Mesenteric fat pad (tissue), 1 donor: ENCODE measurements at places on chromosomes 1 and 21.

- no peak for DNase-seq
These were observed 79.6 kb downstream of the HS2ST1 start for GRCh38 chr1:86994061-86994460.

- DNase-seq = no peak
These were observed 97.7 kb downstream of the TMEM53 start for GRCh38 chr1:44576456-44577150.

GRCh38 chr21:31659286-31659535 is 282 bp upstream of the SOD1 start:
- no peak for DNase-seq

GRCh38 chr1:19010995-19011844 is 54.7 kb upstream of the IFFO2 start:
- no peak for DNase-seq

DNA sequence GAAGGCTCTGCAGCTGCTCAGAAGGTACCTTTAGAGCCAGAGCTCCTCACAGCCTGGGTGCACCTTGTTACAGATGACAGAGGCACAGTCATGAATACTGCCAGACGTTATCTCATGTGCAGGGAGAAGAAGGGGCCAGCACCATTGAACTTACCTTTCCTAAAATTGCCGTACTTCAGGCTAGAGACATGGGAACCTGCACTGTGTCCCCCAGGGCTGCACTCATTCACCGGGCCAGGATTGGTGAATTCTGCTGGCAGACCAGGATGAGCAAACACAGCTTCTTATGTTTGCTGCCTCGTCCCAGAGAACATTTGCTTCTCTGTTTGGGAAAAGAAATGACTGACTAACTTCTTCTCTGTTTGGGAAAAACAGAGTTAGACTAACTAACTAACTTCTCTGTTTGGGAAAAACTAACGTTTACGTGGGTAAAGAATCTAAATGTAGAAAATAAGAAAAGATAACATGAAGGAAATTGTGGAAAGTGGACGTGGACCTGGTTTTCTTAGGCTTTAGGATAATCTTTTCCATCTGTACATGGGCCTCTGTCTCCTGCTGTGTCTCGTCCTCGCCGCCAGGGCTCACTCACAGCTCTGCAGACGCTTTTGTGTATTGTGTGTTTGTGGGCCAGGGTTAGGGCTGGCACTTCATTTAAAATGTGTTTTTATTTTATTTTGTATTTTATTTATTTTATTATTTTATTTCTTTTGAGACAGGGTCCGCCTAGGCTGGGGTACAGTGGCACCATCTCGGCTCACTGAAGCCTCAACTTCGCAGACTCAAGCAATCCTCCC is 9.9 kb downstream of the OBSCN start:
- DNase-seq = no peak

- DNase-seq = no peak
These were observed 140.7 kb downstream of the NOS1AP start for GRCh38 chr1:162210196-162210595.

GRCh38 chr1:158124999-158125398 is 55.7 kb upstream of the CD1D start:
- no peak for DNase-seq

DNA sequence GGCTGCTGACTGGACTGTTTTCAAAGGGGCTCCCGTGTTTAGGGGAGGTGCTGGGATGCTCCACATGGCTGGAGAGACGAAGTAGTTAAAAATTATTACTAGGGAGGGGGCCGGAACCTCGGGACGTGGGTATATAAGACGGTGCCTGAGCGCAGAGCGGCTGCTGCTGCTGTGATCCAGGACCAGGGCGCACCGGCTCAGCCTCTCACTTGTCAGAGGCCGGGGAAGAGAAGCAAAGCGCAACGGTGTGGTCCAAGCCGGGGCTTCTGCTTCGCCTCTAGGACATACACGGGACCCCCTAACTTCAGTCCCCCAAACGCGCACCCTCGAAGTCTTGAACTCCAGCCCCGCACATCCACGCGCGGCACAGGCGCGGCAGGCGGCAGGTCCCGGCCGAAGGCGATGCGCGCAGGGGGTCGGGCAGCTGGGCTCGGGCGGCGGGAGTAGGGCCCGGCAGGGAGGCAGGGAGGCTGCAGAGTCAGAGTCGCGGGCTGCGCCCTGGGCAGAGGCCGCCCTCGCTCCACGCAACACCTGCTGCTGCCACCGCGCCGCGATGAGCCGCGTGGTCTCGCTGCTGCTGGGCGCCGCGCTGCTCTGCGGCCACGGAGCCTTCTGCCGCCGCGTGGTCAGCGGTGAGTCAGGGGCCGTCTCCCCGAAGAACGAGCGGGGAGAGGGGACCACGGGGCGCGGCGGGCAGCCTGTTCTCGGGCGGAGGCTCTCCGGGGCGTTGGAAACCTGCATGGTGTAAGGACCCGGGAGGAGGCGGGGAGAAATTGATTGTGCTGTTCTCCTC is at the start of gene CHODL:
CHODL (plus strand) TSS at position 163 of the 793 bp plus-strand sequence; CDS start at position 554, 391 bp downstream.
- DNase-seq = no peak

GRCh38 chr1:39608921-39609320 is 30.5 kb downstream of the HEYL start:
- no peak for DNase-seq

DNA sequence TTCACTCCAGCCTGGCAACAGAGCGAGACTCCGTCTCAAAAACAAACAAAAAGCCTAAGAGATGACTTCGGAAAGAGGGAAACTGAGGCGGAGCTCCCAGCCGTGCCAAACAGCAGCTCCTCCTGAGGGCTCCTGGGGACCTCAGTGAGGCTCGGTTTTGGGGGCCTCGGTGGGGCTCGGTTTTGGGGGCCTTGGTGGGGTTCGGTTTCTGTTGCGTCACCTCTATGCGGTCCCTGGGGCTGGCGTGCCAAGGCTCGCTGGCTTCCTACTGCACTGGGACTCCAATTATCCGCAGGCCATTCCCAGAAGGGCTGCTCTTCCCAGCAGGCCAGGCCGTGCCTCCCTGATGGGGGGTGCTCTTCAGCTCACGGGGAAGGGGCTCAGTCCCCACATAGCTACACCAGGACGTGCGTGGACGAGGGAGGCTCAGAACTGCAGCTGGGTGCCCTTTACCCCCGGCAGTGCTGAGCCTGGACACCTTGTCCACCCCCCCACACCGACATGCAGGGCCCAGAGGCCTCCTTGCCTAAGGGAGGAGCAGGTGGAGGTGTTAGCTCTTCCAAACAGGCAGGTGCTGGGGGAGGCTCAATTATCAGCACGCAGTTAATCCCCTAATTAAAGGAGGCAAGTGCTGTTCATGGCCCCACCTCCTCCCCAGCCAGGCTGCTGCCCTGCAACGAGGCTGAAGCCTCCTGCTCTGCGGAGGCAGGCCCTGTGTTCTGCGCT is 5.1 kb upstream of the C1orf159 start:
- no peak for DNase-seq

- DNase-seq = no peak
These were observed 259.2 kb downstream of the MATN1 start for GRCh38 chr1:30464187-30464617.

DNA sequence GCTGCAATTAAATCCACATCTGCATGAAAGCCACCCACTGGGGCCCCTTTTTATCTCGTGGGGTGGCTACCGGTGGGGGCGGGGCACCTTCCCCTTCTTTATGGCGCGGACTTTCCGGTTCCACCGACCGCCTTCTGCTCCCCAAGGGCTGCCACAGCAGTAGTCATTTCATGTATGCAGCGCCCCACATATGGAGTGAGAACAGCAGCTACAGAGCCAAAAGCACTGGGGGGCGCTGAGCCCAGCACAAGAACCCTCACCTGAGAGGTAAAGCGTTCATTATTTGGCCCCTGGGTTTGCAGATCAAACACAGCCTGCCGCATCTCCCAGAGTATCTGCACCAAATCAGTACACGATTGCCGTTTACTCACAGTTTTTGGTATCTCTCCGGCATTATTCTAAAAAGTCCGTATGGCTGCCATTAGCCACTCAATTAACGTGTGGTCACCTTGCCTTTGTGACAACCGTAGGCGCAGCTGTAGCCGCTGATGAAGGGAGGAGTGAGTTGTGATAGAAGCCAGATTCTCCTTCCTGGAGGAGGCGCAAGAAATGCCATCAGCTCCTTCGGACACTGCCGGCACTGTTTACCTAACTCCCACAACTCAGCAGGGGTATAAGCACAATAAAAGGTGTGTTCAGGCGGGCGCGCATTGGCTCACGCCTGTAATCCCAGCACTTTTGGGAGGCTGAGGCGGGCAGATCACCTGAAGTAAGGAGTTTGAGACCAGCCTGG is 30.4 kb upstream of the CR2 start:
- DNase-seq = no peak

DNA sequence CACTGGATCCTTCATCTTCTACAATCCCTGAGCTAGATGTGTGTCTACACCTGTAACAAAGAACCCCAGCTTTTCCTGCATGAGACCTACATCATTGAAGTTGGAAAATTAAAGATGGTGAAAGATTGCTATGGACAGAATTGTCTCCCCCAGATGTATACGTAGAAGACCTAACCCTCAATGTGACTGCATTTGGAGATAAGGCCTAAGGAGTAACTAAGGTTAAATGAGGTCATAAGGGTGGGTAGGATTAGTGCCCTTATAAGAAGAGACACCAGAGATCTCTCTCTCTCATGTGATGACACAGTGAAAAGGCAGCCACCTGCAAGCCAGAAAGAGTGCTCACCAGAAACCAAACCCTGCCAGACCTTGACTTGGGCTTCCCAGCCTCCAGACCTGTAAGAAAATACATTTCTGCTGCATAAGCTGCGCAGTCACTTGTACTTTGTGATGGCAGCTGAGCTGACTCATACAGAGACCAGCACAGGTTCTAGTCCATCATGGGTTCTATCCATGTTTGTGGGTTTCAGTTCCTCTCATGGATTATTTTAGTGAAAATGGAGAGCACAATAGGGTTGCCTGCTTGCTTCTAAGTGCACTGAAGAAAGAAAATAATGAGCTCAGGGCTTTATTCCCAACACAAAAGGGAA is 180.8 kb downstream of the TPR start:
- DNase-seq = no peak

GRCh38 chr1:23224739-23225648 is 7.7 kb upstream of the HTR1D start:
- DNase-seq = no peak

DNA sequence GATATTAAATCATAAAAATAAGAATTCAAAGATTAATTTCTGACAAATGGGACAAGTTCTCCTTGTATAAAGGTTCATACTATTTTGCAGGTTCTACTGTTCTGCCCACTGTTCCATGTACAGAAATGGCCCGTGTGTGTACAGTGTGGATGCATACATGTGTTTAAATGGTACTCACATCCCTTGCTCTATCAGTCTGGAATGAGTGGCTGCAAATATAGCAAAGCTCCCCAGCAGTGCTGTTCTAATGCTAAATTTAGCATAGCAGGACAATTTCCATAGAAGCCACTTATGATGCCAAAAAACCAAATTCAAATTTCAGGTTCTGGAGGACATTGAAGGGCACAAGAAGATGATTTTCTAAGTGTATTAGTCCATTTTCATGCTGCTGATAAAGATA is 9.4 kb upstream of the SEC16B start:
- DNase-seq = no peak

DNA sequence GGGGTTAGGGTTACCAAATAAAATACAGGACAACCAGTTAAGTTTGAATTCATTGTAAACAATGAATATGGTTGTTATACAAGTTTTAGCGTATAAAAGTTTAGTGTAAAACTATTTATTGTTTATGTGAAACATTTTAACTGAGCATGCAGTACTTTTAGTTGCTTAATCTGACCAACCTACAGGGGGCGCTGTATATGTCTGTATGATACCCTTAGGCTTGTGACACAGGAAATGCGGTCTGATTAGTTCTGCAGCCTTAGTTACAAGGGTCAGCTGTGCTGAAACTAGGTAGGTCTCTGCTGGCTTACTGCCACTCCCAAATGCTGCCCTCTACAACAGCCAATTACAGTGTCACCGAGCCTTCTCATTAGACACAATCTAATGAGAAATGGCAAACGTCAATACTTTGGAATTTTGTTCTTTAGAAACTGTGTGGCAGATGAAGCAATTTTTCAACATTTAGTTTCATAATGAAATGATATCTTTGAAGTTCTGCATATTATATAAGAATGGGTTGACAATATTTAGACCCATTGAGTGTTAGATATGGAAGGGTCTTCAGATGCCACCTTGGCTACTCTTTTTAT is 56.2 kb downstream of the NTNG1 start:
- no peak for DNase-seq

- peak; percentile 89 for DNase-seq
These were observed 843 bp downstream of the DIP2A start for GRCh38 chr21:46459356-46460112.

DNA sequence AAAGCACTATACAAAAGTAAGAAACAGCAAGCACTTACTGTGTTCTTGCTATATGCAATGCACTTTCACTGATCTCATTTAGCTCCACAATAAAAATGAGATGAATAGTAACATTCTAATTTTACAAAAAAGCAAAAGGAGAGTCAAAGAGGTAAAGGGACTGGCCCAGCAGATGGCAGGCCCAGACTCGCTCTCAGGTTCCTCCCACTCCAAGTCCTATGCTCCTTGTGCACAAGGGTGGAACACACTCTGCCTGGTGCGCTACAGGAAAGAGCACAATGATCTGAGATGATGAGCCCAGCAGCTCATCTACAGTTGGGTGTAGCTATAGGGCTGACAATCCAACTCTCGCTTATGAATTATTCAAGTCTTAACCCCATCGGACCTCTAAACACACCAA is 94.1 kb upstream of the LYST start:
- no peak for DNase-seq

- no peak for DNase-seq
These were observed 377.1 kb downstream of the NPHP4 start for GRCh38 chr1:5615076-5615475.

DNA sequence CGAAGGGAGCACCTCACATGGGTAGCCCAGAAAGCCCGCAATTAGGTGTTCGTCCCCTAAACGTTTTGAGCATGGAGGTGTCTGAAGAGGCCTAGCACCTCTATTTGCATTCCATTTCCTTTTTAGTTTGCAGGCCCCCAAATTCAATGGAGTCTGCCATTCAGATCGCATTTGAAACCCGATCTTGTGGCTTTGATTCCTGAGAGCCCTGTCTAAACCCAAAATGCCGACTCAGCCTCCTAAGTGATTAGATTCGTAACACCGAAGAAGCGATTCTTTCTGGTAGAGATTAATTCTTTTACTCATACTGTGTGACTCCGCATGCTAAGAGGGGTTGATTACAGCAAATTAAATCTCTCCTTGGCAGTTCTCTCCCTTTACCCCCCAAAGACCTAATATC is 415.2 kb upstream of the KAZN start:
- DNase-seq = no peak

- DNase-seq = no peak
These were observed 7.7 kb downstream of the TMEM61 start for GRCh38 chr1:54987919-54988705.
